ENCODE measurements at places on chromosomes 11 and 22.

DNA sequence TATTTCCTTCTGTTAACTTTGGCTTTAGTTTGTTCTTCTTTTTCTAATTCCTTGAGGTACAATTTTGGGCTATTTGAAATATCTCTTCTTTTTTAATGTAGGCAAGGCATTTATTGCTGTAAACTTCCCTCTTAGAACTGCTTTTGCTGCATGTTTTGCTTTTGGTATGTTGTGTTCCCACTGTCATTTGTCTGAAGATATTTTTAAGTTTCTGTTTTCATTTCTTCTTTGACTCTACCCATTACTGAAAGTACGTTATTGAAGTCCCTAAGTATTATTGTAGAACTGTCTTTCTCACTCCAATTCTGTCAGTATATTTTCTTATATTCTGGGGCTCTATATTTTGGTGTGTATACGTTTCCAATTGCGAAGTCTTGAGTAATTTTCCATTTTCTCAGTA lies 77.9 kb downstream of the KCNQ1OT1 start:
- DNase-seq, result no peak

GRCh38 chr11:82976786-82977185 lies 75.2 kb downstream of the DDIAS start:
- no peak for DNase-seq

DNA sequence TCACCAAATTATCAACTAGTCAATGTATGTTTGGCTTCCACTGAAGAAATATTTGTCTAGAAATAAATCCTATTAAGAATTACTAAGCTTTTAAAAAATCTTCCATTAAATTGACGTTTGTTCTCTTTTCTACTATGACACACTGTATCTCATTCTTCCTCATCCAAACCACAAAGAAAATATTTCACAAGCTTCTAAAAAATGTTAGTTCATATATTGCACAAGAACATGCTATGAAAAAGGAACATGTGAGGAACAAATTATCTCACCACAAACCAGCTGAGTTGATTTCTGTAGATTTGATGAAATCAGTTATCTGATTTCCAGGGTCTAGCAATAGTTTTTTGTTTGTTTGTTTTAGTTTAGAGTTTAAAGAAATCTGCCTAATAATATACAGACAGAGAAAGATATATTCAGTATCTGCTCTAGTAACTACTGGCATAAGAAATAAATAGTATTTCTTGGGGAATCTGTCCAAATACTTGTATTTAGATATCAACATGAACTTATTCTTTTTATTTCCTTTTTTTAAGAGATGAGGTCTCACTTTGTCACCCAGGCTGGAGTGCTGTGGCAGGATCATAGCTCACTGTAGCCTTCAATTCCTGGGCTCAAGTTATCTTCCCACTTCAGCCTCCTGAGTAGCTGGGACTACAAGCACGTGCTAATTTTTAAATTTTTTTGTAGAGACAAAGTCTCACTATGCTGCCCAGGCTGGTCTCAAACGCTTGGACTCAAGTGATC lies 161.7 kb downstream of the ATG16L2 start:
- no peak for DNase-seq

DNA sequence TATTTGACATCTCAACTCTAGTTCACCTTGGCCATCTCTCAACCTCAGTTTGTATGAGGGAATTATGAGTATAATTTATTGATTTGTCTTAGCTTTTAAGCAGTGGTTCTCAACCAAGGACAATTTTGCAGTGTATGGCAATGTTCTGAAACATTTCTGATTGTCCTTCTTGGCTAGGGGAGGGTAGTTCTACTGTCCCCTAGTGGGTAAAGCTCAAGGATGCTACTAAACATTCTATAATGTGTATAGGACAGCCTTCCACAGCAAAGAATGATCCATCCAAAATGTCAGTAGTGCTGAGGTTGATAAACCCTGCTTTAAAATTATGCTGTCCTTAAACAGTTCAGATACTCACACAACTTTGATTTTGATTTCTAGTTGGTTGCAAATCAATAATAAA lies 78.1 kb upstream of the ALKBH3 start:
- no peak for DNase-seq

GRCh38 chr11:124762105-124762623 lies at the start of gene ESAM:
TSS of gene ESAM (minus strand) at chr11:124762290. CDS start at chr11:124762154, 136 bp downstream.
- peak; percentile 69 for DNase-seq

DNA sequence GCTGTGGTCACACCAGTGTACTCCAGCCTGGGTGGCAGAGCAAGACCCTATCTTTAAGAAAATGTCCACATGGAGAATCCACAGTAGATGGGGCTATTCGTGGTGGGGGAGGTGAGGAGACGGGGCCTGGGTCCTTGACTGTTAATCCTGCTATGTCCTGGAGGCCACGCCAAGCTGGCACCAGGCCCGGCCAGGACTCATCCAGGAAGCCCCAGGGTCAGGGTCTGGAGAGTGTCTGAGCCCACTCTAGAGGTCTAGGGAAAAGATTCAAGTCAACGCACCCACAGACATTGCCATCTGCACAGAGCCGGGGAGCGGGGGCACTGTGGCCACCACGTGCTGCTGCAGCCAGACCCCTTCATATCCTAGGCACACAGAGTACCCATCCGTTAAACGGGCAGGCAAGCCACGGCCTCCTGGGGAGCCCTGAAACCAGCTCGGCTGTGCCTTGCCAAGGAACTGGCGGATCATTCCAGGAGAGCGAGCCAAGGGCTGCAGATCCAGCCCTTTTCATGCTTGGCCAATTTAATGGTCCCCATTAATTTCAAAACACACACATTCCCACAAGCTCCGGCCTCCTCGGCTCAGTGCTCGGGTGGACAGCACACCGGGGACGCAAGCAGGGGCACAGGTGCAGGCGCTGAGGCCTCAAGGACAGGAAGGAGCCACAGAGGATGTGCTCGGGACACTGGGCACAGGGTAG lies 24.7 kb downstream of the MACROD1 start:
- no peak for DNase-seq

DNA sequence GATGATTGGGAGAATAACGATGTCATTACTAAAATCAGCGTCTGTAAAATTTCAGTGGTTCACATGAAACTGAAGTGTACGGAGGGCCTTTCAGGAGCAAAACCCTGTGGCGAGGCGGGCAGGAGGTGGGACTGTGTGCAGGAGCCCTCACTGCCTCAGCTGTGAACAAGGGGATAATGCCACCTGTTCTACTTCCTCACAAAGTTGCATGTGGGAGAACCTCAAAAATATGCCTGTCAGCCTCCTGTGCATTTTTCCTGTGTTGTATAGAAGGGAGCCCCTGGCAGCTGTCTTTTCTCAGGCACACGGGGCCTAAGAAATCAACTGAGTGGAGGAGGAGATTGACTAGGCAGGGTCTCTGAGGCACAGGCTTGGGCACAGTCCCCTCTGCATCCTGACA lies 43.0 kb upstream of the MYO18B start:
- no peak for DNase-seq

DNA sequence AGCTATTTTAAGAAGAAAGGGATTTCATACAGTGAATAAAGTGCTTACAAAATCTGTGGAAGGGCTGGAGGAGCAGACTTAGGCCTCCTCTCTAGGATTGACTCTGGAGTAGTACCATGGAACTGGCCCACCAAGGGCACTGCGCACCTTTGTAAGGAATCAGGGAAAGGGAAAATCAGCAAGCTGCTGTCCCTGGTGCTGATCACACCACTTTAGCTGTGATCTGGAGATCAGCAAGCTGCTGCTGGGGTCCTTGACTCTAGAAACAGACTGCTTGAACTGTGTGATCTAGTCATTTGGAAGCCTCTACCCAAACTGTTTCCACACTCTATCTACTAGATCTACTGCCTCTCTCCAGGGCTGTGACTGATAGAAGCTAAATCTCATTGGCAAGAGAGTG lies 18.4 kb upstream of the TECTA start:
- no peak for DNase-seq

DNA sequence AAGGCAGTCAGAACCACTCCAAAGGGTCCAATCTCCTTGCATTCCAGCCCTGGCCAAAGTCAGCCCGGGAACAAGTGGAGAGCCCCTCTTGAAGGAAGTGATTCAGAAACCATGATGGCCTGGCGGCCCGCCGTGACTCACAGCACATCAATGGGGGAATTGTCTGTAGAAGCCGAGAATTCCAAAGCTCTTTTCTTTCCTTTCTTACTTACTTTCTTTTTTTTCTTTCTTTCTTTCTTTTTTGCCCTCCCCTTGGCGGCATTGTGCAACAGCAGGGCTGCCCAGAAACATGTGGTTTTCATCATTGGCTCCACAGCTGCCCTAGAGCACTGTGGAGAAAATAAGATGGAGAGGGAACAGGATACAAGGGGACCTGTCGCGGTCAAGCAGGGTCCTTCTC lies 140.2 kb upstream of the TIMP3 start:
- DNase-seq, result no peak

DNA sequence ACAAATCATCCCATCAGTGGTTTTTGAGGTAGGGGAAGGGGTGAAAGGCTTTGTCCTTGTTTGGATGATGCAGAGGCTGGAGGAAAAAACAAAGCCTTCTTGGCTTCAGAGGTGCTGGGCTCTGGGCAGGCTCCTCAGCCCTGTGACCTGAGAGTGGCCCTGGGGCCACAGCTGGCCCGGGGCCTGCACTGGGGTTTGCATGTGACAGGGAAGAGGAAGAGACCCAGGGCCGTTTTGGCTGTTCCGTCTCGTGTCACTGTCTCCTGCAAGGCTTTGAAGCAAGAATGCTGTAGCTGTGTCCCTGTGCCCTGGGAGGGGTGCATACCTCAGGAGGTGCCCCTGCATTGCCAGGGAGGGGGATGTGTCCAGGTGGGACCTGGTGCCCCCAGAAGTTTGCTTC lies 12.6 kb downstream of the ARHGAP8 start:
- no peak for DNase-seq

DNA sequence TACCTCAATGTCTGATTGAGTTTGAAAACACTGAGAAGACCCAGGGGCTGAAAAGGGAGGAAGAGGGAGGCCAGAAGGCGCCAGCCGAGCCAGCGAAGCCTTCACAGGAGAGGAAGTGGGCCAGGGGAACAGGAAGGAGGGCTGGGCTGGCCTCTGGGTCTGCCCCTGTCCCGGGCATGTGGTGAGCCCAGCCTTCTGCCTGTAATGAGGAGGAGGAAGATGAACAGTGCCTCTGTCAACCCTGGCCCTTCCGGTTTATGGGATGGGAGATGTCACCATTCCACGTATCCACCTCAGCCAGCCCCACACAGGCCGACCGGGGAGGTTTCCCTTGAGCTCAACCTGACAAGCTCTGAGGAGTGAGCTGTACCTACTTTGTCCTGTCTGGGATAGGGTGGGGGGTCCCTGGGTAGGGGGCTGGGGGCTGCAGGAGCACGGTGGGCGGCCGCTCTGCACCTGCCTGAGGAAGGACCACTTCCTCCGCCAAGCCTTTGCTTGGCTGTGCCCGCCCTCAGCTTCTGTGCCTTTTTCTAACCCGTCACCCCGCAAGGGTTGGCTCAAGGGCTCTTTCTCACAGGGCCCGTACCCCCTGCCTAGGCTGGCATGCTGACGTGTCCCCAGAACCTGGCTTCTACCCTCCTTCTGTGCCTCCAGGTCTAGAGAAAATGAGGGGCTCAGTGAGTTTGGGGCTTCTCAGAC lies 2.0 kb downstream of the PARVG start:
- peak; percentile 59 for DNase-seq

DNA sequence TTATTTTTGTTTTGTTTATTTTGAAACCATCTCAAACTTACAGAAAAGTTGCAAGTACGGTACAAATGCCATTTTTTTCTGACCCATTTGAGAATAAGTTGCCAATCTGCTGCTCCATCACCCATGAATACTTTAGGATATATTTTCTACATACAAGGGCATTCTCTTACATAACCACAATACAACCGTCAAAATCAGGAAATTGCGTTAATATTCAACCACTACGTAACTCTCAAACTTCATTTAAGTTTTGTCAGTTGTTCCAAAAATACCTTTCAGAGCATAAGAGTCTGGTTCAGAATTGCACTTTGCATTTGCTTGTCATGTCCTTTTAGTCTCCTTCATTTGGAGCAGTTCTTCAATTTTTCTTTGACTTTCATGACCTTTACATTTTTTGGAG lies 194.3 kb upstream of the BDNF start:
- DNase-seq, result no peak

GRCh38 chr22:47548953-47549740 lies 786.7 kb downstream of the TBC1D22A start:
- DNase-seq, result no peak

DNA sequence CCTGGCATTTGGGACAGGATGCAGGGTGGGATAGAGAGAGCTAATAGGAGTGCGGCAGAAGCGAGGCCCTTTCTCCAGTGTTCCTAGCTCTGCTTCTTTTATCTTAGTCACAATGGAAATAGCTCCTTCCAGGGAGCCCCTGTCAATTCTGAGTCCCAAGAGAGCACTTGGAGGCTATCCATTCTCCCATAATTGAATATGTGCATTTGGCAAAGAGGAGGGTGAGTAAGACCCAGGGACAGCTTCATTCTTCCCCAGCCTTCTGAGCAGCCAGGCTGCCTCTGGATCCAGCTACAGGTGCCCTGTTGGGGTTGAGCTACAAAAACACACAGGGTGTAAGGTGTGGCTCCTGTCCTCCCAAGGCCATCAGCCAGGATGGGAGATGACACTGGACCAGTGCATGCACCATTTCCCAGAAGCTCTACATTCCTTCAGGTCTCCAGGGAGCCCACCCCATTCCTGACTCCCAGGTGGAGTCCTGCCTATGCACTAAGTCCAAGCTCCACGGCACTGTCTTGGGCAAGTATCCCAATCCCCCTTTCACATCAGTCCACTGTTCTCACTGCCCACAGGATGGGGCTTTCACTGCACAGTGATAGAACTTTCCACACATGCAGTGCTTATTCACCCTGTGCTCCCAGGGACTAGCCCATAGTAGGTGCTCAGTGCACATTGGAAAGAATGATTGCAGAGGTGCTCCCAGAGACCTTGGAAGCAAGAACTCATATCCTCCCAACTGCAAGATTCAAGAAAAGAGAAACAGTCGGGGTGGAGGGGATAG lies 6.2 kb downstream of the MS4A10 start:
- DNase-seq, result no peak

DNA sequence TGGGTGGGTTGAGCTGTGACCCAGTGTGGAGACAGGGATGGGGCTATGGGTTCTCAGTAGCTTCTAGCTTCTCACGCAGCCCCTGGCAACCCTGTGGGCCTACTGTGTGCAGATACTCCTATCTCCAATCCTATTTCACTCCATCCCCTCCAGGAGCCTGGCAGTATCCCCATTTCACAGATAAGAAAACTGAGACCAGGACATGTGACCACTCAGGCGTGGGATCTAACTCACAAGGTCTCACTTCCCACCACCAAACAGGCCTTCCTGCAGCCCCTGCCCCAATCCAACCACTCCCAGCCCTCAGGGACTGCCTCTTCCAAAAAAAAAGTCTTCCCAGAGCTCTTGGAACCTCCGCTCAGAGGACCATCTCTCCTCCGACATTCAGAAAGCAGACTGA lies 15.6 kb downstream of the ELFN2 start:
- no peak for DNase-seq

DNA sequence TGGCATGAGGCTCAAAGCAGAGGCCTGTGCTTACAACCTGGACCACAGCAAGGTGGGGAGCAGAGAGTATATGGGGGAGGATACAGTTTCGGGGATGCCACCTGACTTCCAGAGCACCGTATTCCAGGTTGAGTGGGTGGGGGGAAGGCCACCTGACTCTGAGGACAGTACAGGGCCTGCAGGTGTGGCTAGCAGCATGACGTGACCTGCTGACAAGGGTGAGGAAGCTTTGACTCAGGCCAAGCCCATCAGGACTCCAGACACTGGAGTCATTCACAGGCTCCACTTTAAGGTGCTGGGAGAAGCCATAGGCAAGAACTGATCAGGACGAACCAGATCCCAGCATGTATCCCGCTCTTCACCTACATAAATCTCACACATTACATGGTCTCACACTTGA lies 34.6 kb upstream of the CRTAM start:
- no peak for DNase-seq

- no peak for DNase-seq
These were observed 1.6 kb downstream of the KCNJ1 start for GRCh38 chr11:128865490-128865889.

All from activated CD4-positive, alpha-beta T cell treated with anti-CD3 and anti-CD28 coated beads for 48 hours (primary cell).